Posterior cingulate gyrus (tissue), 11 donors: ENCODE measurements at places on chromosomes 13 and 19.

- no peak for DNase-seq
These were observed 152.2 kb downstream of the TBC1D4 start for GRCh38 chr13:75329723-75330122.

GRCh38 chr19:47225746-47226425 is 5.1 kb downstream of the BBC3 start:
- DNase-seq: peak; percentile 85

GRCh38 chr13:33183431-33184111 is 102.0 kb downstream of the STARD13 start:
- no peak for DNase-seq

DNA sequence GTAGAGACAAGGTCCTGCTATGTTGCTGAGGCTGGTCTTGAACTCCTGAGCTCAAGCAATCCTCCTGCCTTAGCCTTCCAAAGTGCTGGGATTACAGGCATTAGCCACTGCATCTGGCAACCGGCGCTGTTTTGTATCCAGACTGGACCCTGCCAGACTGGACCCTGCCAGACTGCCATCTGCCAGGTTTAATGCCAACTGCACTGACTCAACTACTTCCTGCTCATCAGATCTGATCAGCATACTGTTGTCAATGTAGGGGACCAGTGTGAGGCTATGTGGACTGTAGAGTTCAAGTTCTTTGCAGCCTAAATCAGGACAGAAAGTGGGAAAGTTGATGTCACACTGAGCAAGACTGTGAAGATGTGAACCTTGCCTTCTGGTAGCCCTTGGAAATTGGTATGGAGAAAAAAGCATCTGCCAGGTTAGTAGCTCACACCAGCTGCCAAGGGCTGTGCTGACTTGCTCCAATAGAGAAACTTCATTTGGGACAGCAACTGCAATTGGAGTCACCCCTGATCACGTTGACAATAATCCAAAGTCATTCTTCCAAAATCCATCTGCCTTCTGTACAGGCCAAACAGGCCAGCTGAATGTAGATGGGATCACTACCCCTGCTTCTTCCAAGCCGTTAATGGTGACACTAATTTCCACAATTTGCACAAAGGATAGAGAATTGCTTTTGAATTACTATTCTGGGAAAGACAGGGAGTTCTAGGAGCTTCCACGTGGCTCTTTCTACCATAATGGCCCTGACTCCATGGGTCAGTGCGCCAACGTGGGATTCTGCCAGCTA is 36.8 kb upstream of the ATP1A3 start:
- DNase-seq: no peak

DNA sequence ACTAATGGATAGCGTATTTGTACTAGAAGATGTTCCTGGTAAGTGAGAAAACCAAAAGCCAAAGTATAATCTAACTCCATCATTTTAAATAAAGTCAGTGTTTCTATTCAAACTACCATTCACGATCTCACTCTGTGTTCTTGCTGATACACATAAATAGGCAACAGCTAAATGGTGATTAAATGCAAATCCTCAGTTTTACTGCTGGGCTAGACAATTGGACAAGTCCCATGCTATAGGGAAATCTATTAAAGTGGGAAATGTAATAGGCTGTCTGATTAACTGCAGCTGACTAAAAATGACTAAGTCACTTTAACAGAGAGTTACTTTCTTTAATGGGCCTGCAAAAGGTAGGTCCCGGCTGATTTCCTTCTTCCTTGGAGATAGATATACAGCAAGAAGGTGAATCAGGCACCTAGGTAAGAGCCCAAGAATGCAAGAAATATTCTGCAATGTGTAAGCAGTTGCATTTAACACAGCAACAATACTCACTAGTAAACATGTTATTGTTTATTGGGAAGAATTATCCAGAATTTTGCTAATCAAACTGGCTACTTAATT is 298.4 kb downstream of the SLITRK6 start:
- DNase-seq: no peak

DNA sequence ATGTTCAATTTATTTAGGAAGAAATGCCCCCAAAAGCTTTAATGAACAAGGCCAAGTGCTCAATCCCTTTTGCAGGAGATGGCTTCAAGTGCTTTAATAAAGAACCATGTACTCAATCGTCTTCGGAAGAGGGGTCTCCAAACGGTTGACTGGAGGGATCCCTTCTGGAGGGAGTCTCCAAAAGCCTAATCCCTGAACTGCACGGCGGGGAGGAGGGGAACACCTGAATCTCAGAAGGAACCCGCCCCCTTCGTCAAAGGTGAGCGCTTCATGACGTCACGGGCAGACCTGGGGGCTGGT is 505 bp downstream of the PAF1 start:
- DNase-seq: no peak

- DNase-seq: no peak
These were observed 5.7 kb upstream of the TSPAN16 start for GRCh38 chr19:11290256-11290655.

DNA sequence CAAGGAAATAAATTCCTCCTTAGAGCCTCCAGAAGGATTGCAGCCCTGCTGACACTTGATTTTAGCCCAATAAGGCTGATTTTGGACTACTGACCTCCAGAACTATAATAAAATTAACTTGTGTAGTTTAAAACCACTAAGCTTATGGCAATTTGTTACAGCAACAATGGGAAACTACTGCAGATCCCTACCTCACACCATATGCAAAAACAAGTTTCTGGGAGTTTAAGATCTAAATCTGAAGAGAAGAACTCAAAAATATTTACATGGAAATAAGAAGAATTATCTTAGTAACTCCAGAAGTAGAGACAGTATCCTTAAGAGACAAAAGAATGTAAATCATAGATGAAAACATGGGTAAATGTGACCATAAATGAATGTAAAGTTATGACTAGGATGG is 5.9 kb downstream of the ZNF575 start:
- DNase-seq: no peak

DNA sequence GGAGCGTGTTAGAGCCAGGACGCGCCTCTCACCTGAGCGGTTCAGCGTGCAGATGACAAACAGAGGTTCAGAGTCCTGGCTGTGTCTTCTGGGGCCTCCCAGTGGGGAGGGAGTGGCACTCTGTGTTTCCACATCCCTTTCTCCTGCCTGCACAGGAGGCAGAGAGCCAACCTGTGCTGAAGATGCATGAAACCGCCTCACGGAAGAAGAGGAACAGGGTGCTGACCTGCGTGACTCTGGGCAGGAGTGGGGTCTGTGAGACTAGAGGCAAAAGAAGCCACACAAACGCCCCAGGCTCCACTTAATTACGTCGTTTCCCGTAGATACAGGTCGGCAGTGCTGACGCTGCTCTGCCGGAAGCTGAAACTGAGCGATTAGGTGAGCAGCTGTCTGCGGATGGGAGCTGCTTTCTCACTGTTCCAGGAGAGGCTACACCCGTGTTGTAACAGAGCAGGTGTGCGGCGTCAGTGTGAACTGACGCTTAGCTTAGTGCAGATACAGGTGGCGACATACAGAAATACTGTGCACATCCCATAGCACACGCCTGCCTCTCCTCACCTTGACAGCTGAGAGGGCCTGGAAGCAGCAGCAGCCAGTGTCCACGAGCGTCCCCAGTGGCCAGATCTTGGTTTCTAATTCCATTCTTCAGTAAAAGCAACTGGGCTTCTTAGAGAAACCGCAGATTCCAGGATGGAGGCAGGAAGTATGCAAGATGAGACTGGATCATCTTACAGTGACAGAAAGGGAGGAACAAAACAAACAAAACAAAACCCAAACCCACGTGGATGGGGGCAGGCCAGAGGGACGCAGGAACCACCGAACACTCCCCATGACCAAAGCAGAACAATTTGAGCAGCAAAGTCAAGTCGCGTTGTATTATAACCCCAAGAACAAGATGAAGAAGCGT is 37.7 kb upstream of the MCF2L start:
- no peak for DNase-seq

DNA sequence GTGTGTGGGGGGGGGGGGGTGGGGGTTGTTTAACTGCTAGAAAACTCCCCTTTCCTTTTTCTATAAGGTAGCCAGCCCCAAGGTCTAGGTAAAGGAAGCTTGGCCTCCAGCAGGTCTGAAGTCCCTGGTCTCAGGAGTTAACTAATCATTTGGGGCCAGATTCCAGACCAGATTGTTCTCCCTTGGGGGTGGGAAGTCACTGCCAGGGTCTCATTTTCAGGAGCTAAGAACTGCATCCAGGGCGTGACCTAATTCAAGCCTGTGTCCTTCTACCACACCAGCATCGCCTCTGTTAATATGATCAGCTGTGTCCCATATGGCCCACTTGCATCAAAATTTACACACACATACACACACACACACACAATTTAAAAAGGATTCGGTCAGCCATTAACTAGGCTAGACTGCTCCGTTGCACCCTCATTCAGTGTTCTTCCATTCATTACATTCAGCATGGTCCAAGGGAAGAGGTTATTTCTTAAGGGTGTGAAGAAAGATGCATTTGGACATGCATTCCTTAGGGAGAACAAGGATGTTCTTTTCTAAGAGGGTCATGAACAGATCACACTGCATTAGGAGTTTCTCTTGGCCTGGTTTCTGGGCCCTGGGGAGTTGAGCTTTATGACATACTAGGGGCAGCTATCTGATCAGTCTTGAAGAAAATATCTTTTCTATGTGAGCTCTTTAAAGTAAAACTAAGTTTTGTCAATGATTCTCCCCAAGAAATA is 91.0 kb downstream of the FGF14 start:
- DNase-seq: no peak

GRCh38 chr19:1206150-1206863 is 729 bp downstream of the STK11 start:
- DNase-seq: no peak

GRCh38 chr13:51000571-51001260 is 91.1 kb downstream of the RNASEH2B start:
- DNase-seq: no peak

- no peak for DNase-seq
These were observed 30.2 kb downstream of the PDCD5 start for GRCh38 chr19:32611161-32611560.

- no peak for DNase-seq
These were observed 5.4 kb downstream of the LINGO3 start for GRCh38 chr19:2302319-2303210.

GRCh38 chr19:4732680-4733114 is 9.1 kb upstream of the DPP9 start:
- DNase-seq: peak; percentile 93

DNA sequence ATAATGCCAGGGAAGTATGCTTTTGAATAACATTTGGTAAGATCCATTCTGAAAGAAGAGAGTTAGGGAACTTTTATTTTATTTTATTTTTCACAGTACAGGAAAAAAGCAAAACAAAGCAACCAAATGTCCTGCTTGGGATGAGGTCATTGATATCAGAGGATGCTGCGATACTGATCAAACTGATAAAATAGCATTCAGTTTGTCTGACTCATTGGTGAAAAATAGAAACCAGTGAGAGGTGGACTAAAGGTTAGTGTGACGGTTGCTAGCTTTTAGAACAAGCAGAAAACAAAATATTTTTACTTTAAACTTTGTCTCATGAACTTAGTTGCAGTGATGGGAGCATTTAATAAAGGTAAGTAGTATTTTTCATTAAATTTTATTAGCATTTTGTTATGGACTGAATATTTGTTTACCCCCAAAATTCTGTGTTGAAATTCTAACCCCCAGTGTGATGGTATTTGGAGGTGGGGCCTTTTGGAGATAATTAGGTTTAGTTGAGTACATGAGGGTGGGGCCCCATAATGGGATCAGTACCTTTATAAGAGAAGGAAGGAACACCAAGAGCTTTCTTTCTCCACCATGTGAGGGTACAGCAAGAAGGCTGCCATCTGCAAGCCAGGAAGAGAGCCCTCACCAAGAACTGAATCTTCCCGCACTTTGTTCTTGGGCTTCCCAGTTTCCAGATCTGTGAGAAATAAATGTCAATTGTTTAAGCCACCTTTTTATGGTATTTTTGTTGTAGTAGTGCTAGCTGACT is 37.3 kb downstream of the ITGBL1 start:
- no peak for DNase-seq

DNA sequence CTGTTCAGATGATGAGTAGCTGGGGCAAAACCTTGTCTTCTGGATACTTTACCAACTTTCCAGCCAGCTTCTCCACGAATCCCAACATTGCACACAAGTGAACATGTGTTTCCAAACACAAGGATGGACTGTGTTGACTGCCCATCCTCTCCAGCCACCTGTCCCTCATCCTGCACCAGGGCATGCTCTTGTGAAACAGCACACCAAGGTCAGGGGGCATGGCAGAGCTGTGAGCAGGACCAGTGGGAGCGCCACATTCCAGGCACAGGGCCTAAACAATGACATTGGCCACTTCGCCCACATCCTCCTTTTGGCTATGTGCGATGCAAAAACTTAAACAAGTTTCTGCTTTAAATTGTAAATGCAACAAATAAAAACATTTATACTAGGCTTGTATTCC is 105.5 kb downstream of the IRS2 start:
- no peak for DNase-seq

GRCh38 chr13:99312493-99312883 is 5.3 kb upstream of the GPR183 start:
- DNase-seq: peak; percentile 54

- DNase-seq: no peak
These were observed 17.6 kb downstream of the RANBP3 start for GRCh38 chr19:5960005-5961001.

DNA sequence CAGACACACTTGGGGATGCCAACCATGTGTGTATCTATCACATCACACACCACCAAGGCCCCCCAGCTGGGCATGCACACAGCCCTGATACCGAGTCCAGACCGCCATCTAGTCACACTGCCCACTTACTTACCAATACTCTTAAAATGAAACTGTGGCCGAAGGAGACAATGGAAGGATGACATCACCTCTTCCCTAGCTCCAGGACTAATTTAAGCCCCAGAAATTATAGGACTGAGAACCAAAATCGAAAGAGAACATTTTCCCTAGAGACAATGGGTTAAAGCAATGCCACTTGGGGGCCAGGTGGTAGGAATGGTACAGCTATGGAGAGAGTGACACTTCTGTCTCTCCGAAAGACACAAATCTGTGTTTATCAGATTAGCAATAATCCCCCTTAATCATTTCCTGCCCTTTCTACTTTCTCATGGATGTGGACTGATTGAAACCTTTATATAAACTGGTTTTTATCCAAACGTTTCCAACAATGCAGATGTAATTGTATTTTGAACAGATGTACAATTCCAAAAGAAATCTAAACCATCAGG is 663 bp upstream of the GGACT start:
- DNase-seq: no peak

- DNase-seq: no peak
These were observed 10.2 kb downstream of the PPP1R14A start for GRCh38 chr19:38245826-38246498.

GRCh38 chr19:29239213-29239776 is 26.3 kb upstream of the UQCRFS1 start:
- no peak for DNase-seq

DNA sequence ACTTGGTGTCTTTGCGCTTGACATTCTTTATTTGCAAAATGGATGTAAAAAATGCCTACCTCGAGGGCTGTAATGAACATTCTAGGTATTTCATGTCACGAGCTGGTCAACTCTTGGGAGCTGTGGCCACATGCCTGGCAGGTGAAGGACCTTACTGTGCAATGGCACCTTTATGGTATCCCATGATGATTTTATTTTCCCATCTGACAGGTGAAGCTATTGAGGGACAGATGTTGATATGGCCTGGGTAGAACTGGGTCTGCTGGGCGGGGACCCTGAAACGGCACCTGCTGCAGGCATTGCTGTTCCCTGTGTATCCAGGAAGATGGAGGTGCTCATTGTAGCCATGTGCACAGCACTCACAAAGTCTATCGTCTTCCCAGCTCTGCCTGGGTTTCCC is 332.2 kb downstream of the TEX29 start:
- no peak for DNase-seq
